HTR-8/SVneo (cell line): ENCODE measurements at places on chromosomes 16 and 17.

- no peak for DNase-seq
Observed at GRCh38 chr16:11089504-11090124, 145.2 kb downstream of the CLEC16A start.

DNA sequence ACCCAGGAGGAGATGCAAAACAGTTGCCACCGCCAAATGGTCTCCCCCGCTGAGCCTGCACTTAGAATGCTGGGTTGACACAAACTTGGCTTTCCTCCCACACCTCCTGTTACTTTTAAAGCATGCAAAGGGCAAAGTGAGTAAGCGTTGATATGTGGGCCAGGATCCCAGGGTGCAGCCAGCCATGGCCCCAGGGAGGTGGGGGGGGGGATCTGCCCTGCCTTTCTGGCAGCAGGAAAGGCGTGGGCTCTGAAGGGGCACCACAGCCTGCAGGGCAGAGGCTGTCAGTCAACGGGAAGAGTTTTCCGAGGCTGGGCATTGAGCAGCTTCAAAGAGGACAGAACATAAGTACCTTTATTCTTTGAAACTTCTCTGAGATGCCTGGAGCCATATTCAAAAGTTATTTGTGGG, 142.3 kb downstream of the ABCC12 start:
- peak; percentile 14 for DNase-seq

- no peak for DNase-seq
Observed at GRCh38 chr17:75518201-75518600, 1.9 kb downstream of the TSEN54 start.

- DNase-seq = no peak
Observed at GRCh38 chr17:32863559-32863958, 13.4 kb downstream of the MYO1D start.

DNA sequence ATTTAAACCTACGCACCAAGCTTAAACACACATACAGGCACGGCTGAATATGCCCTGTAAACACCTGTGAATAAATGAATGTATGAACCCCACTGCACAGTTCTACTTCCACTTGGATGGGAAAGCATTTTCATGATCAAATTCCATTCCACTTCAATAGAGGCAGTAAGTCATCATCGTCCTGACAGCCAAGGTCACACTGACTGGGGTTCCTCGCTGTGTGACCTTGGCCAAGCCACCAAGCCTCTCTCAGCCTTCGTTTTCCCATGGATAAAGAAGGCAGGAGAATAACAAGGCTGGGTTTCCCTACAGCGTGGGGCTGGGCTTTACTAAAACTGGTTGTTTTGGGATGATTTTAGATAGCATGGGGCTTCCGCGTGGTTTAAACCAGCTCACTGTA, 82.8 kb downstream of the TBC1D16 start:
- DNase-seq = no peak

- DNase-seq = no peak
Observed at GRCh38 chr17:60908324-60908723, 230.7 kb downstream of the BCAS3 start.

- DNase-seq = peak; percentile 51
Observed at GRCh38 chr16:53745753-53746266, 41.9 kb downstream of the FTO start.

DNA sequence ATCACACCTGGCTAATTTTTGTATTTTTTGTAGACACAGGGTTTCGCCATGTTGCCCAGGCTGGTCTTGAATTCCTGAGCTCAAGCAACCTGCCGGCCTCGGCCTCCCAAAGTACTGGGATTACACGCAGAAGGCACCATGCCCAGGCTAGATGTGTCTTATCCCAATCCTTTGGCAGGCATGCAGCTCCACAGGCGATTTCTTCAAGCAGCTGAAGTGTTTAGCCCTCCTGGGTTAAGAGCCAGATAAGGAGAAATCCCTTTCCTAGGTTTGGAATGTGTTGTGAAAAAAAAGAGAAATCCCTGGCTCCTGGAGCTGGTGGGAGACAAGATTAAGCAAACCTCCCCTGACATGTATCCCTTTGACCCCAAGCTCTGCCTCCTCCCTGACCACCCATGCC, 2.1 kb upstream of the NHERF1 start:
- no peak for DNase-seq

- no peak for DNase-seq
Observed at GRCh38 chr17:61591930-61592329, 911 bp upstream of the NACA2 start.

- no peak for DNase-seq
Observed at GRCh38 chr16:19029980-19030379, 37.4 kb upstream of the COQ7 start.

DNA sequence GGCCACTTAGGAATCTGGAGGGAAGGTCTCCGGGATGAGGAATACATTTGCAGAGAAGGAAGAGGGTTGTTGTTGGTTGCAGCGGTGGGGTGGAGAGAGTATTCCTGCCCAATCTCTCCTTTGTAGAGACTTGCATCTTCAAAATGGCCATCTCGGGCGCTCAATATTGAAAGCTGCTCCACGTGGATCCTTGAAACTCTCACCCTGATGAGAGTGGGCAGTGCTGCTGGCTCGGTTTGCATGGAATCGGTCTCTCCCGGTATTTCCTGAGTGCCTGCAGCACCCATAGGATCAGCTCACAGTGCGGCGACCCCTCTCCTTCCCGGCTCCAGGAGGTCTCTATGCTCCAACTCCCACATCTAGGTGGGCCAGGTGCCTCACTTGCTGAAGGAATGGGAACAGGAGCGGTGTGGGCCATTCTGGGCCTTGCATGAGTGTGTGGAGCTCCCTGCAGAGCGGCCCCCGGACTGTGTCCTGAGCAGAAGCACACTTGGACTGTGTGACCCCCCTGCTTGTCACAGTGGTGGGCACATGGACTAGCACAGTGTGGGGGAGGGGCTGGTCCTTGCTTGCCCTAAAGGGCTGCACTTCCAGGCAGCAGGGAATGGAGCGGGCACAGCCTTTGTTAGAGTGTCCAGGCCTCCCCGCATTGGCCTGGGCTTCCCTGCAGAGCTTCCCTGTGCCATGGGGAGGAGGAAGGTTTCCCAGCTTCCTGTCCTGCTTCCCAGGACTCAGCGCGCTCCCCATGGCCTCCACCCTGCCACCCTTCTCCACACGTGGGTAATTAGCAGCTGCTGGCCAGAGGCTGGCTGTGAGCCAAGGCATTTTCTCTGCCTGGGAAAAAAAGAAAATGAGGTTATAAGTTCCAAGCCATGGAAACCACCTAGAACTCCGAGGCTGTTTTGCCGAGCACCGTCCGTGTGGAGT, 139.3 kb downstream of the IRF8 start:
- no peak for DNase-seq

GRCh38 chr16:58331024-58331707, 36.3 kb upstream of the PRSS54 start:
- DNase-seq = peak; percentile 60

- DNase-seq = no peak
Observed at GRCh38 chr17:74862108-74862901, 2.6 kb upstream of the GRIN2C start.

DNA sequence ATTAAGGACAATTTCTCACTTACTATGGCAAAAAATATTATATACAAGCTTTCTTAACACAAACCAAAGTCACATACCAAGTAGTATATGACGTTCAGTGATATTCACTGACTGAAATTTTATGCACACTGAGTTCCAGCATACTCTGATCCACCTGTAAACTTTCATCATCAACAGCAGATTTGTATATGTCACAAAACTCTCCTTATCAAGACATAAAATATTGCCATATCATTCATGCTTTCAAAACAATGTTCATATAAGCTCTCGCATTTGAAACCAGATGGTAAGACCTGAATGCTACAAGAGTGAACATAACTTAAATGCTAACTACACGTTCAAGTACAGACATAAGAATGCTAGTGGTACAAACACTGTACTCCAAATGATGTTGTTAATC, 46.7 kb downstream of the GNA13 start:
- DNase-seq = no peak

GRCh38 chr17:49890077-49890821, 42.4 kb upstream of the TAC4 start:
- DNase-seq = no peak

GRCh38 chr17:76678330-76678729, 32.4 kb downstream of the MXRA7 start:
- DNase-seq = no peak

DNA sequence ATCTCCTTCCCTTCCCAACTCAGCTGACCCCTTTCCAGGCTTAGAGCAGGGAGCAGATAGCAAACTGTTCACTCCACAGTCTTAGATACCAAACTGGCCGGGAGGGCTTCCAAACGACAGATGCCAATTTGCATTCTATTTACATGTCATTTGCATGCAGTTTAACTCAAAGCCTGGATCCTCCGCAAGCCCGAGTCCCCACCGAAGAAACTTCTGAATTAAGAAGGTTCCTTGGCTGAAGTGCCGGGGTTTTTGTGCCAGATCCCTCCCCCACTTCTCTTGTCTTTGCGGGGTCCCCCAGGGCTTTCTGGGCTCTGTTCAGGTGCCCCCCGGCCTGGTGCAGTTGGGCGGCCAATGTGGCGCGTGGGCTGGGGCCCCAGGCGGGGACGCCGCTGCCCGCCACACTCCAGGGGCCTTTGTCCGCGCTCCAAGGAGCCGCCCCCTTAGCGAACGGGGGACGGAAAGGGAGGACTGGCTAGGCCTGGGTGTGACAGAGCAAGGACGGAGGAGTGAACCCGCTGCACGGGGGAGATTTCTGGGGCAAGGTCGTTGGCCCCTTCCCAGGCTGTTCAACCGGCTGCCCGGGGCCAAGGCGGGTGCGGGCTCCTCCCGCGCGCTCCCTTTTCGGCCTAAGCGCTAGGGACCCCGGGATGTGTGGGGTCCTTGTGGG, 1.2 kb downstream of the GPRC5B start:
- no peak for DNase-seq

GRCh38 chr17:12376276-12376675, 289.4 kb upstream of the MYOCD start:
- DNase-seq = no peak

- no peak for DNase-seq
Observed at GRCh38 chr16:26963109-26963508, 103.6 kb upstream of the C16orf82 start.

DNA sequence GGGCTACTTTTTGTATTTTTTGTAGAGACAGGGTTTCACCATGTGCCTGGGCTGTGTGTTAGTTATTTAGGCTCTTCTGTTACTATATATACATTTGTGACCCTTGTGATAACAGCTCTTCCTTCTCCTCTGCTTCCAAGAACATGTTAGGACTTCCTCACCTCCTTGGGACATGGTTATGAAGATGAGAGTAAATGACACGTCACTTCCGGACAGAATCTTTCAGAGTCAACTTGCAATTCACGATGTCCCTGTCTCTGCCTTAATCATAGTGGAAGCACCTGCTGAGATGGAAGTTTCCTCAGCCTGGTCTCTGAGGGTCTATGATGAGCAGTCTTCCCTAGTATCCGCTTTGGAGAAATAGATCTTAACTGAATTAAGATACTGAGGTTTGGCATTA, 42.9 kb downstream of the CCDC42 start:
- DNase-seq = no peak

- DNase-seq = no peak
Observed at GRCh38 chr17:28178800-28179199, 136.3 kb downstream of the NLK start.

DNA sequence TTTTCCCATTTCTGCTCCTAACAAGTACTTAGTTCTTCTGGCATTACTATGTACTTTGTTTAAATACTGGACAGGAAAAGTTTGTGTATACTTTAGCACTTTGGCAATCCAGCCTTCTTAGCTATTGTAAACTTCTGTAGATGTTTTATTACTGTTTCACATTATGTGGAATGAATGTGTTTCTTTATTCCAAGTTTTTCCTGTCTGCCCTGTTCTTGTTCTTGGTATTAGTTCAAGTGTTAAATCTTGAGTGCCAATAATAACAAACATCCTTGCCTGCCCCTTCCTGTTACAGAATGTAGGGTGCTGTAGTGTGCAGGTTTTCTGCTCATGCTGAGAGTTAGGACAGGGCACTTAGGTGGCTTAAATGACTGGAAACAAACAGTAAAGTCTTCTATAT, 7.3 kb upstream of the CAPNS2 start:
- no peak for DNase-seq

DNA sequence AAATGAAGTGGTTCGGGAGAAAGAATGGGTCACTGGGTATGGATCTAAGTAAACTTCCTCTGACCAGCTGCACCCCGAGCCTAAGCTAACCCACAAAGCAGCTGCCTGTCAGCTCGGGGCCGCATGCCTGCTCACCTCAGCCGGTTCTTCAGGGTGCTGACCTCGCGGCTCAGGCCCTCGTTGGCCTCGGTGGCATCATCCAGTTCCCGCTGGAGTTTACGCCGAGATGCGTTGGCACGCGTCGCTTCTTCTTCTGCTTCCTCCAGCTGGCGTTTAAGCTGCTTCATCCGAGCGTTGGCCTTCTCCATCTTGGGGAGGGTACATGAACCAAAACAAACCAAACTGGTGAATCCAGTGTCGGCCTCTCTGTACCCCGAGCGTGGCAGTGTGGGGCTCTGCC, 41.1 kb downstream of the NDEL1 start:
- DNase-seq = no peak

DNA sequence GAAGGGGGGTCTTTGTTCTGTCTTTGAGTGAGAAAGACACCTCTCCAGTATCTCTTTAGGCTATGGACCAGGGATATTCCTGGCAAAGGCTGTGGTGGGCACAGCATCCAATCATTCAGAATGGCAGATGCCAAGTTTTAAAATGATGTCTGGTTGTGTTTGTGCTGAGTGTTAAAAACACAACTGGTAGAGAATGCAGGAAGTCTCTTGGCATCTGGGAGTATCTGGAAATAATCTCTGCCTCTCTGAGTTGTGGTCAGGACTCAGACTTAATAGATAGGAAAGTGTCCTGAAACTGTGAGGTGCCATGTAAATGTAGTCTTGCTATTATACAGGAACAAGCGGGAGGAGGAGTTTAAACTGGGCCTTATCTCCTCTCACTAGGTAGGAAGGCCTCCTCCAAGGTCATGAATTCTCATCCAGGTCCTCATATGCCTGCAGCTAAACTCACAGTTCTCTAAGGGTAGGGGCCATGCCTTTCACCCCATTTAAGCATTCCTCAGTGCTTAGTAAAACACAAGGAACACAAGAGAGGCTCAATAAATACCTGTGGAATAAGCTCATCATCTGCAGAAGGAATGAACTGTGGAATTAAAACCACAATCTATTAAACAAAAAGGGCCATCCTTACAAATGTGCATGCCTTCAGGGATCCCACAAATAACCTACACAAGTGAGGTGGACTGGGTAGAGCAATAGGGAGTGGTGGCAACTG, 317.6 kb downstream of the CBLN1 start:
- DNase-seq = peak; percentile 67

DNA sequence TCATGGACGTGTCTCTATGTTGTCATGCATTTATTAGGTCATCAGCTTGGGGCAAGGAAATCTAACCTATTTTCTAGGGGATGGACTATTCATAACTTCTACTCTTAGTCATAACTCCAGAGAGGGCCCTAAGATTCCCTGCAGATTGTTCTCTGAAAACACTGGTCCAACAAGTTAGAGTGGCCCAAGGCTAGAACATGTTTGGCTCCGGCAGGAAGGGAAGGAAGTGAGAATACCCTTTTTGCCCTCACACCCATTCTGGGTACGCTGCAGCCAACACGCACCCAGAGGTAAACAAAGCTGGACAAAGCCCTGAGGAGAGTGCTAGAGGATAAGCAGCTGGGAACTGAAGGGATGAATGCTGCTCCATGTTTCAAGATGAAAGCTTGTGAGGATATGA, 9.9 kb downstream of the C16orf86 start:
- DNase-seq = no peak

GRCh38 chr16:3548445-3548844, 28.8 kb downstream of the NLRC3 start:
- no peak for DNase-seq
